Mammary epithelial cell (primary cell): ENCODE measurements at places on chromosomes 5 and 9.

DNA sequence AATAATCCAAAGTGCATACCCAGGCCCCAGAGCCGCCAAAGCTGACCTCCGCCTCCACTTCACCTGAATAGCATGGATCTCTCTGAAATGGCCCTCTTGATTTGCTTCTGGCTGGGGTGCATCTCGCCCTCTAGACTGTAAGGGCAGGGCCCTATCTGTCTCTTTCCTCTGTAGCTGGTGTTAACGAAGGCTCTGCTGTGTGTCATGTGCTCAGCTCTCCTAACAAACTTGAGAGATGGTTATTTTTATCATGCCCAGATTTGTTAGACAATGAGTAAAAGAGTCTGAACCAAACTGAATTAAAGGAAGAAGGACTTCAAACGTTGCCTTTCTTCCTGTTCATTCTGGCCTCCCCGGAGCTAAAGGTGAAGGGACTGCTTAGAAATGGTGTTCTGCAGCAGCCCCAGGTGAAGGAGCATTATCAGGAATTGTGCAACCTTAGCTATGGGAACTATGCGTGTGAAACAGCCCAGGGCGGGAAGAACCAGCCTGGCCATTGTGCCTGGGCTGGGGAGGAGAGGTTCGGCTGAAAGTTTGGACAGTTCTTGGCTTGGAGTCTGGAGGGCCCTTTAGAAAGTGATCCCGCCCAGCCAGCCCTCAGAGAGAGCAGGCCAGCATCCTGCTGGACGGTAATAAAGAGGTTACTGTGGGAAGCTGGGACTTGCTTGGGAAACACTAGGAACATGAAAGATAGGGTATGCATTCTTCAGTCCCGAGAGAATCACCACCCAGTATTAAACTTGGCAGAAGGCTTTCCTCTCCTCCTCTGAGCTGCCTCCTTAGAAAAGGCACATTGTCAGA is 73.5 kb downstream of the WWC1 start:
- DNase-seq, result peak; percentile 60

DNA sequence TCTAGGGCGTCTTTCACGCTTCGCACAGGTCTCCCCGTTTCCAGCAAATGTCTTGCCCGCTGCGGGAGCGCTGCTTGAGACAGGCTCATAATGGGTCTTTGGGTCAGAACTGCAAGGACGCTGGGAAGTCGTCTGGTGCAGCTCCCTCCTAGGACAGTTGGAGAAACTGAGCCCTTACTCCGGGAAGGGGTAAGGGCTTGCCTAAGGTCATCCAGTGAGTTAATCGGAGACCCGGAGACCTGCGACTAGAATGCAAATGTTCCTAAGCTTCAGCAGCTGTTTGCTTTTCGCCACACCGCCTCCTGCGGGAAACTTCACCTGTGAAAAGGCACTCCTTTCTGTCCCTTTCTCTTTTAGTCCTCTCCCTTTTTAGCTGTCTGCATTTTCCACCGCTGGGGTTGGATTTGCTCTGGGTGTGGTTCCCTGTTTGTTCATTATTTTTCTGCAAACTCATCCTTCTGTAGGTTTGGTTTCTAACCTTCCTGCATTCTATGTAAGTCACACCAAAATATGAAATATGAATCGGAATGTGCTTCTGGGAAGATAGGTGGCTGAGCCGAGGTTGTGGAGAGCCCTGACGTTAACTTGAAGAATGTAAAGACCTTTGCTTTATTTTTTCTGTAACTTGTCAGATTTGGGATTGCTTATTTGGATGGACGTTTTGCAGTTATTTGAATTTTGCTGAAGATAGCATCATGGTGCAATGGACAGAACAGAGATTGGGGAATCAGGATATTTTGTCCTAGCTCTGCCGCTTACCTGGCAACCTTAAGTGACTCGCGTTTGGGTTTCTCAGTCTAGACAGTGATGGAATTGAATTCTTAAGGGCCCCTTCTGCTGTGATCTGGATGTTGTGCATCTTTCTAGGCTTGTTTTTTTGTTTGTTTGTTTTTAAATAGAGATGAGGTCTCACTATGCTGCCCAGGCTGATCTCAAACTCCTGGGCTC is 909 bp downstream of the SLC36A1 start:
- peak; percentile 42 for DNase-seq

DNA sequence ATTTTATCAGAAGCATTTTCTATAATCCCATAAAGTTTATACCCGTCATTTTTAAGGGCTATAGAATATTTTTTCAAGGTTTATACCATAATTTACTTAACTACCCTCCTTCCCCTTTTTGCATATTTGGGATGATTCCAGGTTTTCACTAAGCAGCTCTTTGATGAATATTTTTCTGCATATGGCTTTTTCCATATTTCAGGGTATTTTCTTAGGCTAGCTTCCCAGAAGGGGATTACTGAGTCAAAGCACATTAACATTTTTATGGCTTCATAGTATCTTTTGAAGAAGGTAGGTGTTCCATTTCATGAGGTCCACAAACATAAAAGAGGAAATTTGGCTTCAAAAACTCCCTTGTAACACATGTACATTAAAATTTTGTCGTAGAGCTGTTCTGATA is 14.6 kb upstream of the COL15A1 start:
- no peak for DNase-seq

- DNase-seq, result no peak
These were observed 36.0 kb downstream of the ROR2 start for GRCh38 chr9:91913986-91914385.
